KBM-7 (cell line): ENCODE measurements at places on chromosomes 6 and 20.

DNA sequence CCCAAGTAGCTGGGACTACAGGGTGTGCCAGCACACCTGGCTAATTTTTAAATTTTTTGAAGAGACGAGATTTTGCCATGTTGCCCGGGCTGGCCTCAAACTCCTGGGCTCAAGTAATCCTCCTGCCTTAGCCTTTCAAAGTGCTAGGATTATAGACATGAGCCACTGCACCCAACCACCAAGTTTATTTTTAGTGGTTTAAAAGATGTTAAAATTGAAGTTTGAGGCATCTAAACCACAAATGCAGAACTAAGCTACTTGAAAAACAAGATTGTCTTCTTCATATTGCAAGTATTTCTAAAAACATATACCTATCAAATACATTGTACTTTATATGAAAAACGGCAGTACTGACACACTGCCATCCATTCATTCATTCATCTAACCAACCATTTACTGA, 31.6 kb downstream of the WASF1 start:
- DNase-seq, result peak; percentile 23

GRCh38 chr6:102907181-102907580, 1513.7 kb downstream of the GRIK2 start:
- no peak for DNase-seq

GRCh38 chr20:37228656-37229055, 33.0 kb downstream of the GHRH start:
- no peak for DNase-seq

GRCh38 chr6:143288923-143289322, 161.6 kb downstream of the ADAT2 start:
- no peak for DNase-seq

DNA sequence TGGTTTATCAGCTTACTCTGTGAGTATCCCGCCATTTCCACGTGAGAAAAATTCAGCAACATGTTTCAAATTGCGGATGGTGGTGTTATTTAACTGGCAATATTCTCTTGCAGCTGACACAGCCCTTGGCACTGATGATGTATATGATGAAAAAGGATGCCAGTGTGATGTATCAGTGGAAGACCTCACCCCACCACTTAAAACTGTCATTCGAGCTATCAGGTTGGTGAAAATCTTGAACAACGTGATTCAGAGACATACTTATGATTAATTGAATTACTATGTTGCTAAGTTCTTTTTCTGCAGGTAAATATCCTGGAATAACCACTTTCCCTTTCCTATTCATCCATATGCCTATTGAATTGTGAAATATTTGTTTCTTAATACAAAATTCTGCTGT, 55.7 kb downstream of the KHDC1L start:
- DNase-seq, result no peak

GRCh38 chr6:157092736-157093135, 230.6 kb downstream of the TMEM242 start:
- no peak for DNase-seq

- no peak for DNase-seq
Measured at GRCh38 chr6:116512111-116512559, 696 bp downstream of the CALHM5 start.

DNA sequence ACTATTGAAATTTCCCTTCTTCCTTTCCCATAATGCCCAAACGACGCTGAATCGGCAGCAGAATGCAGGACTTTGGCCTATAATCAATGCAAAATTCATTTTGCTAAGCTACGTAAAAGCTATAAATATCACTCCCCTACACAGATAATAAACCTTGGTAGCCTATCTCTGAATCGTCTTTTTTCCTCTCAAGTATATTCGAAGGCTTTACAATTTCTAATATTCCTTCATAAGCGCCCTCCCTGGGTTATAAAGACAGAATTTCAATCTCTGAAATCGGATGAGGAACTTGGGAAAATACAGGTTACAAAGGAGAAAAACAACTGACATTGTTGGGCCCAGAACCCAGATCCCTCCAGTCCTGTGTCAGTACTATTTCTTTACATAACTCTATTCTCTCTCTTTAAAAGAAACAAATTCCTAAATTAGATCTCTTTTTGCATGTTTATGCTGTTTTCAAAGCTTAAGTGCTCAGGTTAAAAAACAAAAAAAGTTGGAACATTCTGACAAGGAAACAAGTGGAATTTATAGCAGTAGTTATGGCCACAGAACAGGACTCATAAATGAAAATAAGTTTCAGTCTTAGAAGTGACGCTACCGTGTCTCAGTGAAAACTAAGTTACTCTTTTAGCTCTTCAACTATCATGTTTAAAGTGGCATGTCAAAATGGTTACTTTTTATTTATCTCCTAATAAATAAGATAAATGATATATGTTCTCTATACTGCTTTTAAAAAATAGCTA, 84.5 kb downstream of the SESN1 start:
- DNase-seq, result no peak

DNA sequence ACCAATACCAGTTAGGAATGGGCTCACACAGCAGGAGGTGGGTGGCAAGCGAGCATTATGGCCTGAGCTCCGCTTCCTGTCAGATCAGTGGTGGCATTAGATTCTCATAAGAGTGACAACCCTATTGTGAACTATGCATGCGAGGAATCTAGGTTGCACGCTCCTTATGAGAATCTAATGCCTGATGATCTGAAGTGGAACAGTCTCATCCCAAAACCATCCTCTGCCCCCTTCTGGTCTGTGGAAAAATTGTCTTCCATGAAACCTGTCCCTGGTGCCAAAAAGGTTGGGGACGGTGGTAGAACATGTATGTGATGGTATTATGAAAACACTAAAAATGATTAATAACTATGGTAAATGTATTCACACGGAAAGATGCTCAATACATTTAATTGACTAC, 99.7 kb upstream of the HIVEP1 start:
- DNase-seq, result peak; percentile 8

DNA sequence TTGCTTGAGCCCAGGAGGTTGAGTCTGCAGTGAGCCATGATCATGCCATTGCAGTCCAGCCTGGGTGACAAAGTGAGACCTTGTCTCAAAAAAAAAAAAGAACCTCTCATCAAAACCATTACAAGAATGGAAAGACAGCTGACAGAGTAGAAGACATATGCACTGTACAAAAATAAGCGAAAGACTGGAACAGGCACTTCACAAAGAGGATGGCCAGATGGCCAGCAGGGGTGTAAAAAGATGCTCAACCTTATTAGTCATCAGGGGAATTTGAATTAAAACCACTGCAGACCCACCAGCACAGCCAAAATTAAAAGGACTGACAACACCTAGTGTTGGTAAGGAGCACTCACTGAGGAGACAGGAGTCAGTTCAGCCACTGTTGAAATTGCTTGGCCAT, 13.5 kb upstream of the TAF4 start:
- DNase-seq, result no peak

DNA sequence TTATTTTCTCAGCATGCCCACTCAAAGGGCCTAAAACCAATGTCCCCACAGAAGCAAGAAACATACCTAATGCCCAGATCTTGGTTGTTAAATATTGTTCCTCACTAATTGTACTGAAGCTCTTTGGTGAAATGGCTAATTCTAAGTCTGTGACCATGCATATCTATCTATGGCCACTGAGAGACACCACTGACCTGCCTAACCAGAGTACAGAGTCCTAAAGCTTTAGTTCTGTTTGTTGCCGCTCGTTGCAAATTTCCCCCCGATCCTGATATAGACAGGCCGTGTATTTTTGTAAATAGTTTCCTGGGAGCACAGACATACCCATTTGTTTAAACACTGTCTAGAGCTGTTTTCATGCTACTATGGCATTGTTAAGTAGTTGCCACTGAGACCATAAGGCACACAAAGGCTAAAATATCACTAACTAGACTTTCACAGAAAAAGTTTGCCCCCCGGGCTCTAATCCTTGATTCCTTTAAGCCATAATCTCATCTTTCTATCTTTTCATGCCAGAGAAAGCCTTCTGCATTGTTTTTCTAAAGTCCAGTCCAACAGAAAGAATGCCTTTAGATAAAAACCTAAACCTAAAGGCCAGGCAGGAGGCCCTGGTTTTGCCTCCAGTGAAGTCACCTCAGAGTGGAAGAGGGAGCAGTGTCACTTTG, 48.7 kb downstream of the DNAAF9 start:
- DNase-seq, result no peak

GRCh38 chr6:137892271-137892708, 25.2 kb downstream of the TNFAIP3 start:
- DNase-seq, result no peak

DNA sequence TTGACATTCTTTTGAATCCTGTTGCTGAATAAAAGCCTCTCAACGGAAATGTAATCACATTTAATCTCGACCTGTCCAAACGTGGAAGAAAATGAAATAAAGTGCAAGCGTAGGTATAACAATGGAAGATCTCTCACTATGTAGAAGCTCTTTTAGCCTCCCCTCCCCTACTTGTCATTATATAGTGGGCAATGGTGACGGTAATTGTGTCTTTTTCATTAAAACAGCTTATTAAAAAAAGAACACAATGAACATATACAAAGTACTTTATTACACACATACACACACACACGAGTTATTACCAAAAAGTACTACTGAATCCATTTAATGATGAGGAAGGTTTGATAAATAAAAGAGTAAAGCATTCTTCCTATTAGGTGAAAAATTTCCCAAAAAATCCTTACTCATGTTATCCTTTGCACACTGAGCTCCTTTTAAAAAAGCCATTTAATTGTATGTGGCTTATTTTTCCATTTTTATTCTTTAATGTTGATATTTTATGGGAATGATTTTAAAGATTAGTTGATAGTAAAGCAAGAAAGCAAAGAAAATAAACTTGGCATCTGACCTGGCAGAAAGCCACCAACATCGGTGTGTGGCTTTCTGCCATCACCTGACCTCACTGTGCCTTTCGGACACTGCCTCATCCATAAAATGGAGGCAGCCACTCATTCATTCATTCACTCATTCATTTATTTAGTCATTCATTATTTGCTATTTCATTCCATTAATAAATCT, 493 bp upstream of the SGK1 start:
- DNase-seq, result no peak

- DNase-seq, result no peak
Measured at GRCh38 chr20:54063992-54064676, 6.3 kb downstream of the BCAS1 start.

- no peak for DNase-seq
Measured at GRCh38 chr20:47304287-47304686, 52.2 kb downstream of the ZMYND8 start.

DNA sequence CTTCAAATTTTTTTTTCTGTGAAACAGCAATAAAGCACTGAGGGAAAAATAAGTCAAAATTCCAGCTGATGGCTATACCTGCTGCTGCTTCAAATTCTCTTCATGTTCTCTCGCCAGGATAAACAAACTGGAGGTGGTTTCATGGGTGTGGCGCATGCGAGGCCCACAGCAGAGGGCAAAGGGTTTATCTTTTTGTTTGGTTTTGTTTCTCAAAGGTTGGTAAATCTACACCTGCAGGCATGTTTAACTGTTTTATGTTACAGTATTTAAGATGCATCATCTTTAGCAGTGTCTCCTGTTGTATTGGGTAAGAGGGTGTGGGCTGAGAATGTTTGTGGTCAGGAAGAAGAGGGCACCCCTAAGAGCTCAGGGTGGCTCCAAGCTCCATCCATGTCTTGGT, 342.2 kb downstream of the CDH26 start:
- no peak for DNase-seq

GRCh38 chr20:11826334-11826733, 91.4 kb upstream of the BTBD3 start:
- no peak for DNase-seq

- DNase-seq, result no peak
Measured at GRCh38 chr6:75791881-75792280, 42.8 kb downstream of the MYO6 start.

GRCh38 chr20:47440857-47441773, 60.6 kb upstream of the NCOA3 start:
- DNase-seq, result no peak

DNA sequence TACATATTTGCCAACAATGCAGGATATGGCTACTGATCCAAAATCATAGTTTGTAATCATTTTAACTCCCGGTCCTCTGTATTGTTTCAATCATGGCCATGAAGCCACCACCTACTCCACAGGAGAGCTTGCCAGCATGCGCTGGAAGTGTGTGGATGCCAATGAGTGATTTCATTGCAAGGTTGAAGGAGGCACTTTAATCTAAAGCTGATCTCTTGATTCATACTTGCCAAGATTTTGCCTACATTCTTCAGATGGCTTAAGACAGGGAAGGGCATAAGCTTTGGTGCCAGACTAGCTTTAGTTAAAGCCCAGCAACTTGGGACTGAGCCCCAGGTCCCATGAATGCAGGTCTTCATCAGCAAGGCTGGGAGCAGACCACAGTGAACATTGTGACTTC, 58.8 kb downstream of the TPD52L1 start:
- no peak for DNase-seq

GRCh38 chr6:64988148-64988547, 718.9 kb downstream of the EYS start:
- no peak for DNase-seq

DNA sequence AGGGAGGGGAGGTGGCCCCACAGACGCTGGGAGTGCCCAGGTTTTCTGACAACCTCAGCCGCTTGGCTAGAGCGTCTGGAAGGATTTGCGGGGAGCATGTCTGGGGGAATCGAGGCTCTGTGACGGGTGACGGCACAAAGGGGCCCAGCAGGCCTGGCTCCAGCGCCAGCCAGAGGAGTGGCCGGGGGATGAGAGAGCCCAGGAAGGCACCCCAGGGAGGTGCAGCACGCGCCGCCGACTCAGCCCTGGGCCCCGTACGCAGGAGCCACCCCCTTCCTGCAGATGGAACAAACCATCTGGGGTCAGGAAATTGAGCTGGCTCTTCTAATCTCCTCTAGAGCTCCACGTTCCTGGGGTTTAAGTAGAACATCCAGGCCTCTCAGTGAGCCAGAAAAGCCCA, 5.9 kb upstream of the SLCO4A1 start:
- no peak for DNase-seq

DNA sequence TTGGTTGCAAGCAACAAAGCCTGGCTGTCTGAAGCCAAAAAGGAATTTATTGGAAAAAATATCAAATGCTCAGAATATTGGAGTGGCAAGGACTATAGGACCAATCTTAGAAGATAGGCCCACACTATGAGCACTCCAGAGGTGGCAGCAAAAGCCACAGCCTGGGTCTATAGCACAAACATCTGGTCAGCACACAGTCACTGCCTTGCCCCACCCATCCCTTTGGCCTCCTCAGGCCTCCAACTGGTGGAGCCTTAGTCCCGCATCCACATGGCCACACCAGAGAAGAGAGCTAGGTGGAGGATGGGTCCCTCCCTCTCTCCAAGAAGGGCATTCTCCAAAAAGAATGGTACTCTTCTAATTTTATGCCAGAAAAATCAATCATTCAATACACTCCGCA, 14.0 kb downstream of the NUDT3 start:
- DNase-seq, result no peak
